ENCODE measurements at places on chromosomes 2 and 18. TPM values are rescaled to one million over a fixed set of nuclear protein-coding genes. Genes with fewer than 3 reads are reported as not detected.

Gene ARHGEF33
- 0.87 TPM for total RNA-seq

GRCh38 chr18:40832362-40832761 lies 1122.7 kb upstream of the PIK3C3 start:
- DNase-seq = no peak

- DNase-seq = no peak
These were observed 62.5 kb downstream of the CDH2 start for GRCh38 chr18:28114472-28114871.

GRCh38 chr2:1839066-1839756 lies 94.9 kb upstream of the PXDN start:
- DNase-seq = no peak

DNA sequence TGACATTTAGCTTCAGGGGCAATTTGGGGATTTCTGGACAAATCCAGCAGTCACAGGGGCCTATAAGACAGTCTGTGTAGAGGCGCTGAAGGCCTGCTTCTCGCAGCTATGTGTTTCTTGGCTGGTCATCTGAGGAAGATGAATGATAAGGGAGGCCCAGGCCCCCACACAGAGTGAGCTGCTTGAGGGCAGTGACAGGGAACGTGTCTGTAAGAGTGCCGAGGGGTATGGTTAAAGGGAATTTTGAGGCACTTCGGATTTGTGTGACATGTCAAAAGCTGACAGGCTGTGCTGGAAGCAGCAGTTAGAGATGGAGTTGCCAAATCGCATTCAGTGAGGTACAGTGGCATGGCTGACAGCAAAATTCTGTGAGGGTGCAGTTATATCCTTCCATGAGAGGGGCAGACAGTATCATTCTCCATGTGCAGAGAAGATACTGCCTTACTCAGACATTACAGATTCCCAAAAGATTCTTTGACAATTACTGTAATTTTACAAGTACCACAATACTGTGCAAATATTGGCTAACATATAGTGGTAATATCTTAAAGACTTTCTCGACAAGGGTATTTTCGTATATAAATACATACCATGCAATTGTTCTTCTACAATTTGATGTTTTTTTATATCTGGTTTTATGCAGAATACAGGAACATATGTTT lies 74.0 kb downstream of the CERS6 start:
- no peak for DNase-seq

GRCh38 chr2:228840113-228840742 lies 430.9 kb downstream of the PID1 start:
- no peak for DNase-seq

Gene EN1
- not detected for total RNA-seq

DNA sequence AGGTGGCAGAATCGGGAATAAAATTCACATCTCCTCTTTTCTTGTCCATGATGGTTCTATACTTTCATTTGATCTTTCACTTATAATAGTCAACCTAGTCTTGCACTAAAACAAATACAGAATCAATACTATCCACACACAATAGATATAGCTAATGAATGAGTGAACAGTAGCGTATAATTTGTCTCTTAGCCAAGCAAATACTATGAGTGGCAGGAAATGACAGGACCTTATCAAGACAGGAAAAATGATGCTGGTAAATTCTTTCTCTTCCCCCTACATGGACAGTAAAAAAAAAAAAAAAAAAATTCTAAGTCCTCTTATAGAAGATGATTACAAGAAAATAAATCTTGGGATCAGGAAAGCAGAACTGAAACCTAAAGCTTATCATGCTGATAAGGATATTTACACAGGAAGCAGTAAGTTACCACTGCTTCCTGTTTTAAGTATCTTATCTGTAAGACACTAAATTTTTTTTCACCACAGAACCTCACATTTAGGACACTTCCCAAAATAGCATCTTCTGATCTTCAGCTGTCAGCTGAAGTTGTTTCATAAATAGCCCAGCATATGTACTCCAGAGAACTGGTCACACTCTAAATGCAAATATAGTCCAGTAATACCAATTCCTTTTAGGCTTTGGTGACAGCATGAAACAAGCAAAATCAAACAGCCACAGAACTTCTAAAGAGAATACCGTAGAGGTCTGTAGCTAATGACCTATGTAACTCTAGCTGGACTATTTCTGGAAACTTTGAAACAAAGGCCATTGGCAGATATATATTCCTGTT lies 27.0 kb downstream of the IRS1 start:
- no peak for DNase-seq

Gene KIF1A
- 2.9 TPM for total RNA-seq

DNA sequence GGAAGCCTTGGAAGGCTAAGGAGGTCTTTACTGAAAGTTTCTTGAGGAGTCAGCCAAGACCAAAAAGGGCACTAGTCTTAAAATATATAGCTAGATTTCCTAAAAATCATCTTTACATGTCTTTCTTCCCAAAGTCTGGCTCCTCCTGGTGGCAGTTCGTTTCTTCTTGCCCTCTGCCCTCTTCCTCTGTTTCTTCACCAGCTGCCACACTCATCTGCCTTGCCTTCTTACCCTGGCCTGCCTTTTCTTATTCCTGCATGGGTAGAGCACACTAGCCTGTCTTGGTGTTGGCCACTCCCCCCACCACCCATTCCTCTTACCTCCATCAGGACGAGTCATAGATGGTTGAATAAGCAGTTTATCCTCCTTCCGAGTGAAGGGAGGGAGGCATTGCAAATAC lies 129.8 kb downstream of the RAPGEF4 start:
- DNase-seq = no peak

GRCh38 chr18:3911413-3911812 lies 461.4 kb downstream of the TGIF1 start:
- DNase-seq = no peak

GRCh38 chr2:197261808-197262226 lies 48.8 kb downstream of the ANKRD44 start:
- DNase-seq = no peak

DNA sequence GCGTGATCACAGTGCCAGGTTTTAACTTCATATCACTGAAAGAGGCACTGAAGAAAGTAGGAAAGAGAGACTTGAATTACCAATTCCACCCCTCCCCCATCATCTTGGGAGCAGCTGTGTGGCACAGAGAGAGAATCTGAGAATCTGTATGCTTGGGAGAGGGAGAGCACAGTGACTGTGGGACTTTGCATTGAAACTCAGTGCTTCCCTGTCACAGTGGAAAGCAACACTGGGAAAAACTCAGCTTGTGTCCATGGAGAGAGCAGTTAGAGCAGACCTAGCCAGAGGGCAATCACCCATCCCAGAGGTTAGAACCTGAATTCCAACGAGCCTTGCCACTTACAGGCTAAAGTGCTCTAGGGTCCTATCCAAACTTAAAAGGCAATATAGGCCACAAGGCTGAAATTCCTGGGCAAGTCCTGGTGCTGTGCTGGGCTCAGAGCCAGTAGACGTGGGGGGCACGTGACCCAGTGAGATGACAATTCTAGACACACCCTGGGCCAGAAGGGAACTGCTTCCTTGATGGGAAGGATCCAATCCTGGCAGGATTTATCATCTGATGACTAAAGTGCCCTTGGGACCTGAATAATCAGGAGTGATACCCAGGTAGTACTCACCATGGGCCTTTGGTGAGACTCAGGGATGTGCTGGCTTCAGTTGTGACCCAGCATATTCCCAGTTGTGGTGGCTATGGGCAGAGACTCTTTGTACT lies 15.5 kb upstream of the ABCB11 start:
- no peak for DNase-seq

DNA sequence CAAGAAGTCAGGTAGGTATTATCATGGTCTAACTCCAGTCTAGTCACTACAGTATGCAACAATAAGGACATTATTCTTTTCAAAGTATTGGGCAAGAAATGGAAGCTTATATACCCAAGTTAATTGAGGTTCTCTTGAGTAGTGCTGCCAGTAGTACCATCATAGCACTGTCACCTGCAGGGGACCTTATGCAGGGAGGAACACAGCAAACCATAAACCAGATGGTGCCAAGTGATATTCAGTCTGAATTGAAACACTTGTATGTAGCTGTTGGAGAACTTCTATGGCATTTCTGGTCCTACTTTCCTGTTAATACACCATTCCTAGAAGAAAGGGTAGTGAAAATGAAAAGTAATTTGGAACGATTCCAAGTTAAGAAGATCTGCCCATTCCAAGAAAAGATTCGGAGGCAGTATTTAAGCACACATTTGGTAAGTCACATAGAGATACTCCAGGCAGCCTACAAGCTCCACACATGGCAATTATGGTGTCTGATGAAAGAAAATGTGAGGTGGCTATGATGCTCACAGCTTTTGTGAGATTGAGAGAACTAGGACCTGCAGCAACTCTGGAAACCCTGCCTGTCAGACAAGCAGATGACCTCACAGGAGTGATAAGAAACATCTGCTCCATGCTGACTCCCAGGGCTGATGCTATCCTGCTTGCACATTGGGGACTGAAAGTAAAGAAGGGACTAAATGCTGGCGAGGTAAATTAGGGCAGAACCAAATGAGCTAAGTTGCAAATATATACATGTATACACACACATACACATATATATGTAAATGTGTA lies 174.7 kb downstream of the MC4R start:
- no peak for DNase-seq
